Panc1 (cell line): ENCODE measurements at places on chromosomes 16 and 17. TPM values are rescaled to one million over a fixed set of nuclear protein-coding genes. Genes with fewer than 3 reads are reported as not detected.

RNFT1 gene
- 11.7 TPM for total RNA-seq

ZFPM1 gene
- 3.9 TPM for total RNA-seq

TMC6 gene
- 58.0 TPM for total RNA-seq

KAT7 gene
- total RNA-seq: 69.0 TPM

IL32 gene
- 17.1 TPM for total RNA-seq

UMOD gene
- not detected for total RNA-seq

- DNase-seq: no peak
Measured at GRCh38 chr16:31269541-31269940, 9.8 kb downstream of the ITGAM start.

DNA sequence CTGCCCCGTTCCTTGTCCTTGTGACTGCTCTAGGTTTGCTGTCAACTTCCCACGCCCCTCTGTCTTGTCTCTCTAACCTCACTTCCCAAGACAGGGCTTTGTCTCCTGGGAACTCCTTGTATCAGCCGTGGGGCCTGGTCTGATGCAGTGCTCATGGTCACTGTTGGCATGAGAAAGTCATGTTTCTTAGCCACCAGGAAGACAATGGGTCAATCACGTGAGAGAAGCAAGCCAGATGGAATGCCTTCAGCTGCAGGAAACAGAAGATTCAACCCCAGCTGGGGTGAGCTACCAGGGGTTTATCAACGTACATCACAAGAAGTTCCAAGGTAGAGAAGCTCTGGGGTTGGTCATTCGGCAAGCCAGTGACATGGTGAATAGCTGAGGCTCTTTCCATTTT is 116.6 kb downstream of the IRF8 start:
- no peak for DNase-seq

- DNase-seq: no peak
Measured at GRCh38 chr16:72985995-72986394, 61.9 kb downstream of the ZFHX3 start.

- DNase-seq: no peak
Measured at GRCh38 chr17:41689497-41690299, 1.0 kb downstream of the EIF1 start.

DNA sequence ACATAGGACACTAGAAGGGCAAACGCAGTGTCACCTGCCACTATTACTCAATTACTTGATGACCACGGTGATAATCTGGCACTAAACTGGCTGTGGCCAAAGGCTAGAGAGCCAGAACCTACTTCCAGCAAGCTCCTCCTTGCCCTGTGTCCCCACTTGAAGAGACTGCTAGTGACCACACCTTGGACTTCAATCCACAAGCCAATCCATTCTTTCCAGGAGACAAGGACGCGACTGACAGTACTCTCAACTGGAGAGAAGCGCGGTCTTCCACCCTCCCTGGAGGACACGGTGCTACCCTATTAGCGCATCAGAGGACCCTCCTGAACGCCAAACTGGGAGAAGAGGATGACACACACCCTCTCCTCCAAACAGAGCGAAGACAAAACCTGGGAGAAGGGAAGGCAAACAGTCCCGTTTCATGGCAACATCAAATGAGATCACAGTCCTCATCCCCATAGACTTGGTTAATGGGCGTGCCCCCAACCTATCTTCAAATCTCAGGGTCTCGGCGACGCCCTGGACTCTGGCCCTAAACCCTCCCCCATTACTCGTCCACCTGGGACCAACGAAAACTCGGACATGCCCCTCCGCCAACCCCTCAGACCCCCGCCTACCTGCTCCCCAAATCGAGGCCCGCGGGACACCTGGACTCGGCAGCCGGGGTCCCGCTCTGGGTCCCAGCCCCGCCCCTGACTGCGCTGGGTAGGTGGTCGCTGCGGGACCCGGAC is 508 bp downstream of the FLCN start:
- no peak for DNase-seq

GRCh38 chr17:61786088-61786487 is 77.2 kb downstream of the BRIP1 start:
- no peak for DNase-seq

GRCh38 chr17:6380915-6381438 is 53.9 kb downstream of the AIPL1 start:
- DNase-seq: peak; percentile 10

GRCh38 chr16:57882792-57883191 is 80.5 kb upstream of the KIFC3 start:
- DNase-seq: no peak

DNA sequence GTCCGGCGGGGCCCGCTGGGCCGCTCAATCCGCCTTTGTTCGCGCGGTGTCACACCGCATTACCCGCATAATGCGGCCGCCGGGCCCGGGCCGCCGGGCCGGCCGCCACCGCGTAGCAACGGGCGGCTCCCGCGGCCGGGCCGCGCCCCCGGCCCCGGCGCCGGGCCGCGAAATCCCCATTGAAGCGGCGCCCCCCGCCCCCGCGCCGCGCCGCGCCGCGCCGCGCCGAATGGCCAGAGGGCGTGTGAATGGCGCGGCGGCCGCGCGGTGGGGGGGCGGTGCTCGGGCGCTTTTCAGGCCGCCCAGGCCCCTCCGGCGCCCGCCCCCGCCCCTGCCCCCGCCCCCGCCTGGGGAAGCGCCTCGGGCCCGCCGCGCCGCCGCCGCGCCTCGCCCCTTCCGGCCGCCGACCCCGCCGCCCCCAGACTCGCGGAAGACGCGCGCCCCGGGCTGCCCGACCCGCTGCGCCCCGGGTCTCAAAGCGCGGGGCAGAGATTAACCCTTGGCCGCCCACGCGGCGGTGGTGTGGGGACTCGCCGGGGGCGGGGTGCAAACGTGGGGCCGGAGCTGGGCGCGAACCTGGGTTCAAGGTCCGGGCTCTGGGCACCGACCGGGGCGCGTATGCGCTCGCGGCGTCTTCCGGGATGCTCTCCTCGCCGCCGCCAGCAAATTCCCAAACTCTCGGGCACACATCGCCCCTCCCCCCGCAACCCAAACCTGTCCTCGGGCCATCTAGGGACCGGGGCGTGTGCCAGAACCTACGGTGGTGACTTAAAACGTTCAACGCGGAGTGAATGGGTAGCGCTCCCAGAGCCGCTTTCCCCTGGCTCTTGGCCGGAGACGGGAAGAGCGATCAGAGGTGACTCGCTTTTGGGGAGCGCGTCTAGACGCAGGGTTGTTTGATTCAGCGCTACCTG is 46.7 kb downstream of the WNT3 start:
- no peak for DNase-seq

GRCh38 chr17:61414936-61415251 is 15.3 kb downstream of the TBX2 start:
- DNase-seq: no peak

- DNase-seq: no peak
Measured at GRCh38 chr16:7405166-7405565, 72.5 kb downstream of the RBFOX1 start.

- DNase-seq: no peak
Measured at GRCh38 chr17:80964544-80964856, 27.1 kb upstream of the CHMP6 start.

DNA sequence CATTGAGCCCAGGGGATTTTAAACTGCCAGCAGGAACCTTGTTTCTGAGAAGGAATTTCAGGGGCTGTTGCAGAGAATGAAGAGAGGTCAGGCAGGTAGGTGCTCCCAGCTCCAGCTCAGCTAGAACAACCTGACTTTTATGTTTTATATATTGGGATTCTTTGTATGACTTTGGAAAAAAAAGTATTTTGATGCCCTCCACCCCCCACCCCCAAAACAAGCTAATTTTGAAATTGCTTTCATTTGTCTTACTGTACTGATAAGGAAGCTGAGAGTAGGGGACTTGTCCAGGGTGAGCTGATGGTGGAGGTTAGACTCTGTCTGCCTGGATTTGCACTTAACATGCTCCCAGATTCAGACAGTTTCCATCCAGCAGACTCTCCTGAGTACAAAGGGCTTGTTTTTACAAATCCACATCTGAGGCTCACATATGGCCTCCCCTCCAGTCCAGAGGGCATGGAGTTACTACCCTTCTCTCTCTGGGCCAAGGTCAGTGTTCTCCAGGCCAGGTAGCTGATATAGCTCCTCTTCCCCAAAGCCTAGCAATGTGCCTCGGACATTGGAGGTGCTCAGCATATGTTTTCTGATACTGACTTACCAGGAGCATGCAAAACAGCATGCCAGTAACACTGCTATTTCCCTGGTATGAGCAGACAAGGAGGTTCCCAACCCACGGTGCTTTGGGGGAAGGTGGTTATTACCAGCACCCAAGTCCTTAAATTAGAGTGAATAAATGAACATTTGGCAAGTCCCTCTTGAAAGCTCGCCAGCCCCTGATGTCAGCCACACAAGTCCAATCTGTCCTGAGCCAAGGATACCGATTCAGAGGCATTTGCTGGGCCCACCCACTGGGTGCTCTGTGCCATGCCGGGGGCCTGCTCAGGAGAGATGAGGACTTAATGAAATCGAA is 11.3 kb downstream of the STX1B start:
- no peak for DNase-seq

- DNase-seq: no peak
Measured at GRCh38 chr17:50908140-50908859, 42.1 kb upstream of the TOB1 start.

DNA sequence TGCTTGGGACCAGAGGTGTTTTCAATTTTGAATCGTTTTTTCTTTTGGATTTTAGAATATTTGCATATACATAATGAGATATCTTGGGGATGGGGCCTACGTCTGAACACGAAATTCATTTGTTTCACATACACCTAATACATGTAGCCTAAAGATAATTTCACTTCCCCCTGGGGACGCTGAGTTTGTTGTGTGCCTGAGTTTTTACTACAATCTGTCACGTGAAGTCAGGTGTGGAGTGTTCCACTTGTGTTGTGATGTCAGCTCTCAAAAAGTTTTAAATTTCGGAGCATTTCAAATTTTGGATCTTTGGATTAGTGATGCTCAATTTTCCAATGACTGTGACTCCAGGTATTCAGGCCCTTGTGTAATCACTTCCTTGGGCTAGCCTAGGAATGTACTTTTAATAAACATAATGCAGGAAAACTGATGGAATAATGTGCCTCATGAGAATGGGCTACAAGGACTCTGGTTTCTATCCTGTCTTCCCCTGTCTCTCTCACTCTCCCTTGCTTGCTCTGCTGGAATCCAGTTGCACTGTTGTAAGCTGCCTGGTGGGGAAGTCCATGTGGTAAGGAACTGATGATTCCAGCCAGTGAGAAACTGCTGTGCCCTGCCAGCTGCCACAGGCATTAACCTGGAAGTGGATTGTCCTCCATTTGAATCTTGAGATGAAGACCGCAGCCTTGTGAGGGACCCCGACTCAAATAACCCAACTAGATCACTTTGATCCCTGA is 403.8 kb downstream of the SHISA9 start:
- DNase-seq: no peak

DNA sequence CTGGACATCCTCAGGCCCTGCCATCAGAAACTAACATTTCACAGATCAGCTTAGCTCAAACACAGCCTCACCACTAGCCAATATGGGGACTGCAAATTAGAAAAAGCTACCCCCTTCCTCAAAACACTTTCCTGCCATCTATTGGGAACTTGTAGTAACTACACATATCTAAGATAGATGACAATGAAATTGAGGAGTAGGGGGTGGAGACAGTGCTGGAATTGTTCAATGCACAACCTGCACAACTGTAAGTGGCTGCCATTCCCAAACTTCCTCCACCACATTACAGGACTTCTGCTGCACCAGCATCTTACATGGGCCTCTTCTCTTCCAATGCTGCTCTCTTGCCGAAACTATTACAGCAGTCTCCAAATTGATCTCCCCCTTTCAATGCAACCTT is 21.9 kb downstream of the AIPL1 start:
- peak; percentile 27 for DNase-seq

- no peak for DNase-seq
Measured at GRCh38 chr16:56547120-56547948, 17.5 kb upstream of the MT4 start.
